ENCODE measurements at places on chromosomes 4 and X.

- no peak for DNase-seq
These were observed 599.5 kb upstream of the SMIM31 start for GRCh38 chr4:164154416-164154815.

- no peak for DNase-seq
These were observed 13.5 kb upstream of the SPP1 start for GRCh38 chr4:87961993-87962392.

- no peak for DNase-seq
These were observed 98.0 kb upstream of the SORBS2 start for GRCh38 chr4:185909972-185910371.

DNA sequence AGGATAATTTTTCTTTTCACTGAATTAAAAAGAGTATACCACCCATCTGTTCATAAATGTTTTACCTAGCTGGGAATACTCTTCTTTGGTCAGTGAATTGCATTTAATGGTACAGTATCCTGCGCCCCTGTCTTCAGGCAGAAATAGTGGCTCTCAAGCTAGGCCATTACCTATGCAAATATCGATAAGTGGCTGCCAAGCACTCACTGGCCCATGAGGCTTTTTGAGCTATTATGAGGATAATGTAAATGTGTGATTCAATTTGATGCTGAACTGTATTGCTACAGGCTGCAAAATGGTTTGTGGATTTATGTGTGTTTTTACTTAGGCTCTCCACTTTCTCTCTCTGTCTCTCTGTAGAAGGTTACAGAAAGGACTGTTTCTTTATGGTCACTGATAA is 30.1 kb upstream of the MTMR1 start:
- no peak for DNase-seq

- DNase-seq = no peak
These were observed 89.1 kb downstream of the RELL1 start for GRCh38 chr4:37597034-37597433.

- DNase-seq = no peak
These were observed 91.2 kb downstream of the RAP1GDS1 start for GRCh38 chr4:98352396-98352795.

- no peak for DNase-seq
These were observed 18.2 kb downstream of the PRDM8 start for GRCh38 chr4:80215449-80216052.

- no peak for DNase-seq
These were observed 45.4 kb downstream of the CC2D2A start for GRCh38 chr4:15515106-15515505.

DNA sequence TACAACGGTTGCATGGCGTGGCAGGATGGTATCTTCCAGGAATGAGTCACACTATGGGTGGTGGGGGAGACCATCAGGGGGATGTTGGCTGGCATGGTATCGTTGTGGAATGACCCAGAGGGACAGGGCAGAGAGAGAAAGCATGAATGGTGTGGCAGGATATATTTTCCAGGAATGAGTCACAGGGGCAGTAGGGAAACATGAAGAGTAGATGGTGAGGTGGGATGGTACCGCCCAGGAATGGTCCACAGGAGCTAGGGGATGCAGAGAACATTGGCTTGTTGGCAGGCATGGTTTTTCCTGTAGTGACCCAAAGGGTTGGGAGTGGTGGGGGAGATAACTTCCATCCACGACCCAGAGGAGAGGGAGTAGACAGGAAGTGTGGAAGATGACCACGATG is 62.4 kb downstream of the MAOA start:
- no peak for DNase-seq

GRCh38 chr4:167111622-167112021 is 122.7 kb downstream of the SPOCK3 start:
- DNase-seq = no peak

- no peak for DNase-seq
These were observed 752.5 kb upstream of the PCDH10 start for GRCh38 chr4:132396636-132397035.

DNA sequence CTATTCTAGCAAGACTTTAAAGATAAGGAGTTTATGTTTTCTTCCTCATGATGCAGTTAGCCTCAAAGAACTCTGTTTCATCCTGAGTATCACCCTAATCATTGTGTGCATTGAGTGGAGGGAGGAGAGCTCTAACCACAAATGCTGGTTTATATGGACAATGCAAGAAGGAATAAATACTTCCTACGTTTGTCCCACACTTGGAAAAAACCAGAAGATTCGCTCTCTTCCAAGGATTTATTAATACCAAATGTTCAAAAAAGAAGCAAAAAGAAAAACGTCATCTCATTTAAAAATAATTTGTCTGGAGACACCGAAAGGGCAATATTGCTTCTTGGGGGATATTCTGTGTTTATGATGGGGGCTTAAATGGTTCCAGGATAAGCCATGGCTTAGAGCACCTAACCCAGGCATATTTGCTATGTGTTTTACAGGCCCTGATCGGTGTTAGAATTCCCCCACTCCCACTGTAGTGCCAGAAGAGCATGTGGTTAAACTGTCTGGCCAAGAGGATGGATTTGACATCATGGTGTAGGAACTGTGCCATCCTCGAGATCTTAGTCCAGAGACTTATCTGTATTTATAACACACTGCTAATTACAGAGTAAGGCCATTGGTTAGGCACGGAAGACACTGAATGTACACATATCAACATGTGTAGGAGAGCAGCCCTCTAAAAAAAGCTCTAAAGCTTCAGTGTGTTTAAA is 227.2 kb downstream of the ANK2 start:
- no peak for DNase-seq

DNA sequence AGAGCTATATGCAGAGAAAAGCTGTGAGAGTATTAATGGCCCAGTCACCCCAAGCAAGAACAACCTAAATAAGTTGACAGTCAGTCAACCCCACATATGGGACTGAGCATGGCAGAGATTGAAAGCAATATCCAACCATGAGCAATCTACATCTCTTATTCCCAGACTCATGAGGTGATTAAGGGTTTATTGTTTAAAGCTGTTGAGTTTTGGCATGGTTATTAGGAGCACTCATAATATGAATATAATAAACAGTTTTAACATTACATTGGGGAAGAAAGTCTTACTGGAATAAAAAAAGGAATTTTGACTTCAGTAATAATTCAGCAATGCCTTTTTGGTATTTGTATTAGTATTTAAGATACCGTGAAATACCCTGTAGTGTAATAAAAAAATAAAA is 1627.4 kb downstream of the STIM2 start:
- no peak for DNase-seq

- no peak for DNase-seq
These were observed 483.8 kb downstream of the AFF2 start for GRCh38 chrX:148984238-148984637.

Data from T-helper 17 cell (primary cell).